ENCODE measurements at places on chromosomes 2 and 18. TPM values are rescaled to one million over a fixed set of nuclear protein-coding genes. Genes with fewer than 3 reads are reported as not detected.

LONRF2 gene
- 64.8 TPM for total RNA-seq

LIMS2 gene
- 15.0 TPM for total RNA-seq

UGT1A6 gene
- not detected for total RNA-seq

CNRIP1 gene
- 106 TPM for total RNA-seq

GAREM1 gene
- 30.7 TPM for total RNA-seq

IL36B gene
- total RNA-seq: not detected

C2orf80 gene
- total RNA-seq: 27.9 TPM

HDHD2 gene
- total RNA-seq: 95.8 TPM

HSPD1 gene
- total RNA-seq: 140 TPM

ST8SIA5 gene
- total RNA-seq: 75.0 TPM

ATP6V1C2 gene
- 0.56 TPM for total RNA-seq

NRP2 gene
- total RNA-seq: 28.1 TPM

COL4A4 gene
- total RNA-seq: 1.1 TPM

ABCG8 gene
- 2.9 TPM for total RNA-seq

CRYGC gene
- total RNA-seq: not detected

FRZB gene
- total RNA-seq: 5.2 TPM

GPAT2 gene
- 8.2 TPM for total RNA-seq

NAT8 gene
- not detected for total RNA-seq

NCOA1 gene
- total RNA-seq: 108 TPM

MTIF2 gene
- total RNA-seq: 27.2 TPM

REG3G gene
- not detected for total RNA-seq

ANO7 gene
- total RNA-seq: 2.6 TPM

Measured in dorsolateral prefrontal cortex (tissue), 122 donors.